ENCODE measurements at places on chromosomes 5 and 9.
A peak's percentile ranks its signal among the peaks of the same experiment; 100 is the strongest.

GRCh38 chr5:97553604-97554452 lies 370.8 kb upstream of the RIOK2 start:
- no peak for DNase-seq

DNA sequence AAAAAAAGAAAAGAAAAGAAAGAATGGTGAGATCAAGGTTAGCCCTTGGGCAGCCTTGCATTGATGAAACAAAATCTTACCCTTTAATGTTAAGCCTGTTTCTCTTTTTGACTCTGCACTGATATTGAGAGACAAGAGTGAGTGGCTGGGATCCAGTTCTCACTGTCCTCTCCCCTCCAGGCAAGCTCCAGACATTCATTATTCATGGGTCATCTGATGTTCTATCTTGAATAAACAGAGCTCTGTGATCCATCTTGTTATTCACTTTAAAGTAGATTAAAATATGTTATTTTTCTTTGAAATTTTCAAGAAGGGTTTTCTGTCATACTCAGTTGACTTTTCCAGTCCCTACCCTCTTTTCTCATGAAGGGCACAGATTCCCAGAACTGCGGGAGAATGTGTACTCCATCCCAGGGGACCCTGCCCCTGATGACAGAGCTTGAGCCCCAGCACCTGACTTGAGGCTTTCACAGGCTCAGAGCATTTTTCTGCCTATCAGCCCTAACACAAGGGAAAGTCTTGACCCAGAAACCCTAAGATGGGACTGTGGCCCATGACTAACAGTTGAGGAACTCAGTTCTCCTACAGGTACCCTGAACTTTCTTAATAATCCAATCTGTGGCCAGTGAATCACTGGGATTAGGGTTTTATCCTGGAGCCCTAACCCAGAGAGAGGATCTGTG lies 24.1 kb downstream of the ACTL7B start:
- DNase-seq: no peak

DNA sequence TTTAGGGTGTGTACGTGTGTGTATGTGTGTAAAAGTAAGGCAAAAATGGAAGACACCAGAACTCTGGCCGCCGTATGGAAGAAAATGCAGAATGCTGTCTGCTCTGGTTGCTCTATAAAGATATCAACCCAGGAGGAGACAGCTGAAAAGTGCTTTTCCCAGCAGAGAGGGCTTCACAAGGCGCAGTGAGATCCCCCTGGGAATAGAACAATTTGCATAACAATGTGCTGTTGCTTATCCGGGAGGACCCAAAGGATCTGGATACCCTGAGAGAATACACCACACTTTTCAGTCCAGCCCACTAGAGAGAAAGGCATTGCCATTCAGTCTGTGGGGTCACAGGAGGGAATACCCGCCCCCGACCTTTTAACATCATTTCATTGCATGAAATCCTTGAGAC lies 230.6 kb downstream of the EBF1 start:
- DNase-seq: peak; percentile 79

- DNase-seq: no peak
Observed at GRCh38 chr5:27773166-27773565, 734.8 kb upstream of the CDH9 start.

DNA sequence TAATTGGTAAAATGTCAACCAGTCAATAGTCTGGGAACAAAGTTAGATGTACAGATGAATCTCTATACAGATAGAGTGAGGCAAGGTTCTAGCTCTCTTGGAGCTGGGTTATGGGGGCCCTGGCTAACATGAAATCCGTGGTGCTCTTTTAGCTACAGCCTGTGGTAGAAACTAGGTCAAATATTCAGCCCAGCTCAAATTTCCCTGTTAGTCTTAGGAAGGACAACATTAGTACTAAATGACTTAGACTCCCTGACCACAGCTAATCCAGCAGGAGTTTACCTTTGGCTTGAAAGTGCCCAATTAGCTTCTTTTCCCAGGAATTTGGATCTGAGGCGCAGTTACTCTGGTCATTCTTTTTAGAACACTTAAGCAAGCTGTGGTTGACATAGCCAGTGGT lies 170.5 kb downstream of the DMRTA1 start:
- no peak for DNase-seq

- no peak for DNase-seq
Observed at GRCh38 chr9:35905912-35906679, at the start of gene HRCT1. Gene HRCT1 (plus strand): TSS chr9:35906202. CDS start chr9:35906288, 86 bp downstream.

DNA sequence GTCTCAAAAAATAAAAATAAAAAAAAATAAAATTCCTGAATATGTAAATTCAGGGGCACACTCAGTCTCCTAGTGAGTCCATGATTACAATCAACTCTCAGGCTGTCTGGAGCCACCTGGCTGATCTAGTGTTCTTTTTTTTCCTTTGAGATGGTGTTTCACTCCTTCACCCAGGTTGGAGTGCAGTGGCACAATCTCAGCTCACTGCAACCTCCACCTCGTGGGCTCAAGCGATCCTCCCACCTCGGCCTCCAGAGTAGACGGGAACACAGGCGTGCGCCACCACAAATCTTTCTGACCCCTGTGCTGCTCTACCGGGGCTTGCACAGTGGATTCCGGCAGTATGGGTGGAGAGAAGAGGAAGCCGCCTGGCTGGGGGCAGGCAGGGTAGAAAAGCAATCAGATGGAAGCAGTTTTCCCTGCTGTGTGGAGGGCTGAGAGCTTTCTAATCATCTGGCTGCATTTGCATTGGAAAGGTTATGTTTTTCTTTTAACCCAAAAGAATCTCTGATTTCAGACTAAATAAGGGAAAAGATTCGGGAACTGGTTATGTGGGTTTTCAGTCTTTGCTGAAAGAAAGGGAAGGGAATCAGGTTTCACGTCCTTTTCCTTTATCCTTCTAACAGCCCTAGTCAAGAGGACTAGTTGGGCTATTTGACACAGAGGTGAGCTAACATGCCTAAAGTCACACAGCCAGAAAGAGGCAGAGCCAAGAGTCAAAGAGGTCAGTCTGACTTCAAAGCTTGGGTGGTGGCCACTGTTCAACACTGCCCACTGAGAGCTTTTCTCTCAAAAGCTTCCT lies 26.3 kb upstream of the CORO2A start:
- DNase-seq: peak; percentile 76

DNA sequence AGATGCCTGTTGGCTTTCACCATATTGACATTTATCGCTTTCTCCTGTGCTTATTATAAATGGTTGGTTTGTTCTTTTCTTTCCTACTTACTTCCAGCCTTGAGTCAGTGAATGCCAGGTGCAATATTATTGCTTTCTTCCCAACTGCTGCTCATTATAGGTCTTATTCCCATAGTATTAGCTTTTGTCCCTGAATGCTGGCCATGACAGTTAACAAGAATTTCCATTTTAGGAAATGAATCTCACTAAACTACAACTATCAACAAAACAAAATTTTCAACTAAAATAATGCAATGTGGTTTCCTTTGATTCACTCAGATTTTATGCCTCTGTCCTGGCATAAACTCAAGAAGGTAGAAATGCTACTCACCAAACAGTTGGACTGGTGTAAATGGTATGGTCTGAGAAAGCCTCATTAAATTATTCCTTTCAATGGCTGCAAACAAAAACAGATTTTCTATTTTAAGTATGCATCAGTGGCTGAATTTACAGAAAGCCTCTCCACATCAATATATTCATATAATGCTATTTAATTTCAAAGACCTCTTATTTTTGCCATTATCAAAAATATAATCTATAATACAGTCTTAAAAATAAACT lies 145.4 kb downstream of the TRPM6 start:
- DNase-seq: no peak

- DNase-seq: no peak
Observed at GRCh38 chr9:14888875-14889274, 21.4 kb downstream of the FREM1 start.

DNA sequence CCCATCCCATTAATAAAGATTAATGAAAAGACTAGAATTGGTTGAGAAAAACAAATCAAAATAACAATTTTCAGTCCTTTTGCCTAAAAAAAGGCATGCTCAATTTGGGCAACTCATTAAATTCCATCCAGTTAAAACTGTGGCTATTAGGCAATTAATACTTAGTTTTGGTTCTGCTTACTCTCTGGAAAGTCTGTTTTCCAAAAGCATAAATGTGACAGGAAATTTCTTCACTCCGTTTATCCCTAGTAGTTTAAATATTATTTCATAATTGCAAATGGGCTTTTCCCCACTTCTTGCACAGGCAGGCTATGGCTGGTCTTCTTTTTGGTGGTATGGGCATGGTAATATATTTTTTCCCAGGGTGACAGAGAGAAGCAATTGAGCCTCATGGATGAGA lies 373.3 kb upstream of the KLF4 start:
- no peak for DNase-seq

DNA sequence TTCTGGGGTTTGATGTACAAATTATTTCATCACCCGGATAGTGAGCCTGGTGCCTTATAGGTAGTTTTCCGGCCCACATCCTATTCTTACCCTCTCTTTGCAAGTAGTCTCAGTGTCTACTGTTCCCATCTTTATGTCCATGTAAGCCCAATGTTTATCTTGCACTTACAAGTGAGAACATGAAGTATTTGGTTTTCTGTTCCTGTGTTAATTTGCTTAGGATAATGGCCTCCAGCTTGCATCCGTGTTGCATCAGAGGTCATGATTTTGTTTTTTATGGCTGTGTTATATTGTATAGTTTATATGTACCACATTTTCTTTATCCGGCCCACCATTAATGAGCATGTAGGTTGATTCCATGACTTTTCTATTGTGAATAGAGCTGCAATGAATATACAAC lies 136.5 kb downstream of the PRR16 start:
- no peak for DNase-seq

DNA sequence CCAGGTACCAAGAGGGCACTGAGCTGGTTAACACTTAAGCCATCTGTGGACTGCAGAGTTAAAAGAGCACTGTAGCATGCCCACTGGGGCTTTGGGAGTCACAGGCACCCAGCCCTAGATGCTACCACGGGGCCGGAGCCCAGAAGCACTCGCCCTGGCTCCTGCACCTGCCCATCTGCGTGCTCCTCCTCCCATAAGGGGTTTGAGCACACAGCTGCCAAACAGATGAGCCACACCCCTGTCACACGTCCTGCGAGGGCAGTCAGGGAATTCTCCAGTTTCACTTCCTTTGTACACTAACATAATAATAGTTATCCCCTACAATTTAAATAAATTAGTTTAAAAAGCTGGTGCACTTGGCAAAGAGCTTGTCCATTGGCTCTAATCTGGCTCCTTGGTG lies 4.5 kb upstream of the PCA3 start:
- no peak for DNase-seq

GRCh38 chr9:18269561-18269960 lies 204.4 kb upstream of the ADAMTSL1 start:
- DNase-seq: no peak

GRCh38 chr9:89891591-89892304 lies 286.9 kb downstream of the GADD45G start:
- no peak for DNase-seq

- DNase-seq: no peak
Observed at GRCh38 chr9:106075960-106076327, 381.6 kb downstream of the TMEM38B start.

DNA sequence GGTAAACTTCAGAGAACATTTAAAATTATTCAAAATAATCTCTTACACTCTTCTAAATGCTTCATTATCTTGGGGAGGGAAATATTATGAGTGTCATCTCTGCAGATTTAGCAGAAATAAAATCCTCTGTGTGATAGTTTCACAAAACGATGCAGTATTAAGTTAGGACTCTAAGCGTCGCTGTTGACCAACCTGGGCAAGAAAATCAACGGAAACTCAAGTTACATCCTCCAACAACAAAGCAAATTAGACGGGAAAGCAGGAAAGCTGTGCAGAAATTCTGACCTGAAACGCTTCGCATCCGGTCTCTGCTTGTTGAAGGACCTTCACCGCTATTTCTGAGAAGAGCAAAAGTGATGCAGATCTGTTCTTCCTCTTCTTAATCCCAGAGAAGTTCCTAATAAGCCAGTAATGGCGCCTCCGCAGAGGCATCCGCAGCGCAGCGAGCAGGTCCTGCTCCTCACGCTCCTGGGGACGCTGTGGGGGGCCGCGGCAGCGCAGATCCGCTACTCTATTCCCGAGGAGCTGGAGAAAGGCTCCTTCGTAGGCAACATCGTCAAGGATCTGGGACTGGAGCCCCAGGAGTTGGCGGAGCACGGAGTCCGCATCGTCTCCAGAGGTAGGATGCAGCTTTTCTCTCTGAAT lies at the start of gene PCDHGA6:
Gene PCDHGA6 (plus strand): TSS at position 219 of the 645 bp plus-strand sequence. CDS start 193 bp downstream, at position 412.
- peak; percentile 60 for DNase-seq

DNA sequence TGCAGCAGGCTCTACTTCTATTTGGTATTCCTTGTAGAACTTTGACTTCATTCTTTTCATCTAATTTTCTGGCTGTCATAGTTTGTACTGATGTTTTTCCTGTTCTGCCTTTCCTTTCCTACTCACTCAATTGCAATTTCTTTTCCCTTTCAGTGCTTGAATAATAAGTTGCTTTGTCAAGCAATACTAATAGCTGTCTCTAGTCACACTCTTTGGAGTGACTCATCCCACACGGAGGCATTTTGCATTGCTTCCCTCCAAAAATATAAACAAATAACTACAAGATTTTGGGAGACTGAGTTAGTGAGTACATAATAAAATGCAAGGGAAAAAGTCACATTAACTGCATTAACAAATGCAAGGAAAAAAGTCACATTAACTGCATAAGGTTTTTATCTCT lies 465.9 kb downstream of the CDH9 start:
- DNase-seq: no peak

GRCh38 chr9:137620048-137620405 lies 1.2 kb downstream of the EHMT1 start:
- DNase-seq: no peak

- DNase-seq: no peak
Observed at GRCh38 chr9:87950296-87950695, 24.0 kb downstream of the CDK20 start.

- DNase-seq: no peak
Observed at GRCh38 chr5:21236971-21237427, 1249.0 kb upstream of the CDH18 start.

GRCh38 chr5:172091956-172092732 lies 85.7 kb upstream of the FBXW11 start:
- DNase-seq: no peak

DNA sequence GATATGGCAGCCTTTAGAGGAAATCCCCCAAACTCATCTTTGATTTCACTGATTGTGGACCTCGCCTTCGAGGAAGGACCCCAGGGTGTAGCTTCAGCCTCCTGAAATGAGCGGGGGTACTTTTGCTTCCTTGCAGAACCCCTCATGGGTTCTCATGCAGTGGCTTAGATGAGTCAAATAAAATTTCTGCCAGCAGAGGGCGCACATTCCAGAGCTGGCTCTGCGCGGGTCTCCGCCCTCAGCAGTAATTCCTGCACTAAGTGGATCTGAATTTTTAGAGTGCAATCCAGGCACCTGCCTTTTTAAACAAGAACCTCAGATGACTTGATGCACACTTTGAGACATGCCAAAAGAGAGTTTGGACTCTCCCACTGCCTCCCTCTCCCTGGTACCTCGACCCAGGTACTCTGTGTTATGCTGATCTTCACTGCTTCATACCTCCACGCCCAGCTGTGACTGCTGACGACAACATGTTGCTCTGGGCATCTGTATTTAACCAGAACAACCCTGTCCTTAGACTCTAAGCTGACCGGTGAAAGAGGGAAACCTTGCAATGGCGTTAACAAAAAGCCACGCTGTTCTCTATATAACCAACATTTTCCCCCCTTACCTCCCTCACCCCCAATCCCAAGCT lies 7.3 kb downstream of the EGFLAM start:
- peak; percentile 85 for DNase-seq

All from ELF-1 (cell line).